ENCODE measurements at places on chromosomes 1 and 21. TPM values are rescaled to one million over a fixed set of nuclear protein-coding genes. Genes with fewer than 3 reads are reported as not detected.

The RPTN gene
- not detected for total RNA-seq

The TSPAN2 gene
- total RNA-seq, result 0.07 TPM

The BATF3 gene
- 3.4 TPM for total RNA-seq

The CHODL gene
- total RNA-seq, result 0.07 TPM

The CELA2B gene
- not detected for total RNA-seq

The S100A14 gene
- not detected for total RNA-seq

The CREB3L4 gene
- total RNA-seq, result 3.9 TPM

The MPL gene
- not detected for total RNA-seq
